Right atrium auricular region (tissue), 2 donors: ENCODE measurements at places on chromosomes 11 and 22. TPM values are rescaled to one million over a fixed set of nuclear protein-coding genes. Genes with fewer than 3 reads are reported as not detected.

The KCNJ11 gene
- 19.5 TPM for total RNA-seq

The CCDC15 gene
- not detected for total RNA-seq

The YAP1 gene
- total RNA-seq, result 85.0 TPM

The PARVG gene
- total RNA-seq, result 2.1 TPM

The CCDC116 gene
- total RNA-seq, result not detected

The SPCS2 gene
- total RNA-seq, result 34.7 TPM

The APOA4 gene
- total RNA-seq, result not detected

The OR8G5 gene
- not detected for total RNA-seq

The GGT5 gene
- 58.7 TPM for total RNA-seq

The APOBEC3C gene
- total RNA-seq, result 9.1 TPM

The HEPN1 gene
- total RNA-seq, result not detected

The MB gene
- total RNA-seq, result 9,762 TPM

The MS4A4A gene
- total RNA-seq, result 11.6 TPM

The ACTN3 gene
- not detected for total RNA-seq

The IL17REL gene
- not detected for total RNA-seq

The GRIK4 gene
- 0.04 TPM for total RNA-seq

The RPS6KB2 gene
- 35.5 TPM for total RNA-seq

The SYT8 gene
- total RNA-seq, result not detected

The TSPAN32 gene
- total RNA-seq, result 15.2 TPM

The HBG1 gene
- not detected for total RNA-seq

The GRAMD1B gene
- 3.8 TPM for total RNA-seq

The PANX2 gene
- 0.67 TPM for total RNA-seq

The PDE3B gene
- 15.3 TPM for total RNA-seq

The POGLUT3 gene
- total RNA-seq, result 13.2 TPM

The RBM7 gene
- 12.1 TPM for total RNA-seq

The OR8D1 gene
- total RNA-seq, result not detected

The MEI1 gene
- 15.5 TPM for total RNA-seq

The HORMAD2 gene
- total RNA-seq, result not detected

The MYBPC3 gene
- total RNA-seq, result 797 TPM

The SULT4A1 gene
- not detected for total RNA-seq

The TNNT3 gene
- 16.4 TPM for total RNA-seq

The GGTLC3 gene
- total RNA-seq, result not detected
